ENCODE measurements at places on chromosomes 6 and 20.

- DNase-seq: no peak
Measured at GRCh38 chr6:133130863-133131262, 110.3 kb upstream of the EYA4 start.

DNA sequence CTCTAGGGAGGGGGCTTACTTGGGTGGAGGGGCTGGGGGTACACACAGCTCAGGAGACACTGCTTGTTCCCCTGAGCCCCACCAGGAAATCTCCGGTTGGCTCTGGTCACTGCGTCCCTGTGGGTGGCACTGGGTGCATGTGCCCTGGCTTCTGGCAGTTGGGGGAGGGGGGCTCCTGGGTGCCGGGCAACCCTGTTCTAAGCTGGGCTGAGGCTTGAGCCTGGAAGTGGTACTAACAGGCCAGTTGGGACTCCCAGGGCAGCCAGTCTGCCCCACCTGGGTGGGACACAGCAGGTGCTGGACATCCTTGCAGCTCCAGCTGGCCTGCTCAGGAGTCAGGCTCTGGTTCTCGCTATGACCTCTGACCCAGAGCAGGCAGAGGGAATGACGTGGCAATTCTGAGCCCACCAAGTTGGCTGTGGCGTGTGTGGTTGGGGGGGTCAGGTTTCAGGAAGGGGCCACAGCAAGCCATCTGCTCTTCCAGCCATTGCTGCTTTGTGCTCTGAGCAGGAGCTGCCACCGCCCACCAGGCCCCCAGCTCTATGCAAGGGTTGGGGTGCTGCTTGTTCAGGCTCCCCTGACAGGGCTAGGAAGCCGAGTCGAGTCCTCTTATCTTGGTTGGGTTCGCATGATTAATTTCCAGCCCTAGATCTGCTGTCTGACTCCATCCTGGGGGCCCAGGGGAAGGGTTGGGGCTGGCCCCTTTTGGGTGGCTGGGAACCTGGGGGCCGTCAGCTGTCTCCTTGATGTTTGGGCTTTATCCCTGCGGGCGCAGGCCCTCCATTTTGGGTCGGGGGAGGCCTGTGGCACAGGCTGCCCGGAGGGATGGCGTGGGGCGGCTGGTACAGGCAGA is 590 bp downstream of the C20orf204 start:
- no peak for DNase-seq

DNA sequence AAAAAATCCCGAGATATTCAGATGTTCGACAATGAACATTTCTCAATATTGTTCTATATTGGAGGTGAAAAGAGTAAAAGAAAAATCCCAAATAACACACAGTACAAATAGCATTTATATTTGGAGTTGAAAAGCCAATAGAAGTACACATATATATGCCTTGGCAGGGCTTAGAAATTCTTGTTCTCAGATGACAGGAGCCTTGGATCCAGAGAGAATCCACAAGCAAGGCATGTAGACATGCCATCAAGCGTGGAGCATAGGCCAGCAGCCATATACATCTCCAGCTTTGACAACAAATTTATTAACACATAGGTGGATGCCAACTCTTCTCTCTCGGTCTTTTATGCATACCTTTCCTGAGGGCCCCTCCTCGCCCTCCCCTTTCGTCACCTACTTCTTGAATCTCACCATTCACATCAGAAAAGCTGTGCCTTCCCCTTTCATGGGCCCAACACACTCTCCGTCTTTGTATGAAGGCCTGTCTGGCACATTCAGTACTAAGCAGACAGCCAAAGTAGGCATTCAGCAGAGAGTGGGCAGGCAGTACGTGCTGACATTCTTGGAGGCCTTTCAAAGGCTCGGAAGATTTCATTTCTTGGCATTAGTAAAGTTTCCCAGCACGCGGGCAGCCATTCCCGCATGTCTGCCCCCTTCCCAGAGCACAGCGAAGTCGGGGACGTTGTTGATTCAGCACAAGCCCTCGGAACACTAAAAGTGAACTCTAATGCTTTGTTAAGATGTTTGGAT is 18.2 kb downstream of the NEDD9 start:
- no peak for DNase-seq

- no peak for DNase-seq
Measured at GRCh38 chr20:21515300-21516179, 1.7 kb upstream of the NKX2-2 start.

DNA sequence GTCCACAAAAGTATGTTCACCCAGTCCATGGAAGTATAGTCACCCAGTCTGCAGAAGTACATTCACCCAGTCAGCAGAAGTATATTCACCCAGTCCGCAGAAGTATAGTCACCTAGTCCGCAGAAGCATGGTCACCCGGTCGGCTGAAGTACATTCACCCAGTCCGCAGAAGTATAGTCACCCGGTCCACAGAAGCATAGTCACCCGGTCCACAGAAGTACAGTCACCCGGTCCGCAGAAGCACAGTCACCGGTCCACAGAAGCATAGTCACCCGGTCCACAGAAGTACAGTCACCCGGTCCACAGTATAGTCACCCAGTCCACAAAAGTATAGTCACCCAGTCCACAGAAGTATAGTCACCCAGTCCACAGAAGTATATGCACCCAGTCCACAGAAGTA is 8.8 kb downstream of the TCFL5 start:
- DNase-seq: no peak

- no peak for DNase-seq
Measured at GRCh38 chr20:3890398-3890751, 1.2 kb downstream of the PANK2 start.

DNA sequence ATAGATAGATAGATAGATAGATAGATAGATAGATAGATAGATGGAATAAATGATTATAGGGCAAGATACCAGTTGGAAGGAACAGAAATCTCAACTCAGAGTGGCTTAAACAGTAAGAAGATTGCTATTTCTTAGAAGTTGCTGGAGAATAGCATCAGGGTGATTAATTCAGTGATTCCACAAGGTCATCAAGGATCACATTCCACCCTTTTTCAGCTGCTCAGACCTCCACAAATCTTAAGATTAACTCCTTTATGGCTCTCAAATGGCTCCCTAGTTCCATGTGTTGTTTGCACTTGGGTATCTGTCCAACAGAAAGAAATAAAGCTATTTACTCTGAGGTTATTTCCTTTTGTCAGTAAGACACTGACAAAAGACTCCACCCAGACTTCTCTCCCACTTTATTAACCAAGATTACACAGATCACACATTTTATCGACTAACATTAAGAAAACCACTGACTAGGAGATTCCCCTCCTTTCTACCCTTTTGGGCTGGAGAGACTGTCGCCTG is 68.3 kb upstream of the KIF16B start:
- DNase-seq: no peak

GRCh38 chr6:168607272-168608112 is 166.5 kb downstream of the SMOC2 start:
- no peak for DNase-seq

DNA sequence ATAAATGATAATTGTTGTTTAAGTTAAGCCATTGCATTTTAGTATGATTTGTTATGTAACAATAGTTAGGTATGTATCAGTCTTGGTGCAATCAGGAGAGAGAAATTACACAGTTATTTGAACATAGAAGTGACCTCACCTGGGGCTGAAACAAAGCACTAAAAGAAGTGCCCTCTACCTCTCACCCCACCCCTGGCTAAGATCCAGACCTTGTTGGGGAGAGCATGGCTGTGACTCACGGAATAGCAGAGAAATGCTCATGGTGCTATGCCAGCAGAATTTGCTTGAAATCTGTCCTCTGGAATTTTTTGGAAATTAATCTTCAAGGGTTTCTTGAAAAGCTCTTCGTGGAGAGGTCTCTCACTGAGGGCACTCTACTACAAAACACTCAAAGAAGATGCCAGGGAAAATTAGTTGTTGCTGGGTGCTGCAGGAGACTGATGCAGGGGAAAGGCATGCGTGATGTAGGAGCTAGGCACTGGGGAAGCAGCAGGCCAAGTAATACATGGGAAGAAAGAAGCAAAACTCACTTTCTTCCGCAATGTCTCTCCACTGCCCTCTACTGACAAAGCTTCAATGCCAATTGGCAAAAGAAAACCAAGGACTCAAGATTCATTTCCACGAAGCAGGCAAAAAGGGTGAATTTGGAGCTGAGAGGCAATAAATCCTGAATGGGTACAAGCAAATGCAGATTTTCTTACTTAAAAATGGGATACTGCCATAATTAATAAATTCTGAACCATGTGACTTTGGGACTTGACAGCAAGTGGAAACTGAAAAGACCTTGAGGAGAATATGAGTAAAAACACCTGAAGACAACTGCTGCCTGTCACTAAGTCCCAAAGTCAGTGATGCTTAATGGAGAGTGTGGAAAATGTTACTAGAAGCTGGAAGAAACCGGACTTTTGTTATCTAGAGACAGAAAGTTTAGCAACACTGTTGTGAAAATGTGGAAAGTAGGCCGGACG is 136.3 kb upstream of the ZNF184 start:
- no peak for DNase-seq

DNA sequence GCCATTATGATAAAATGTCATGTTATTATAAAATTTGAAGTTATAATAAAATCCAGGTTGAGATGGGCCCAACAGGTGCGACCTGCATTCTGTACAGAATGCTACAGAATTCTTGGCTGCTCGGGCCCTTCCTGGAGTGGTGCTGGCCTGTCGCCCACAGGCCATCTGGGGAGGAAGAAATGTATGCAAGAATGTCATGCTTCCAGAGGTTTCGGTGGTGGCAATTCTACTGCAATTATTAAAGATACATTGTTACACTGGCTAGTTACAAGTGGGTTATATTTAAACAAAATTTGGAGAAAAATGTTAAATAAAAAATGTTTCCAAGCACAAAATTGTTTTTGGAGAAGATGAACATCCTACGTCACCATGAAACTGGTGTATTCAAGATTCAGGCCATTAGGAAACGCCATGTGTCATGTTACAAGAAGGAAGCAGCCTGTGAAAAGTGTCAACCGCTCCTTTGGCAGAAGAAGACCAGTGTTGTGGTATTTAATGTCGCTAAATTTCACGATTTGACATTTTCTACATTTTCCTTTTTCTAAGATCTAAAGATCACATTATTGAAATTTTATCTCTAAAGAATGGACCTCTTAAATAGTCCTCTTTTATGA is 7.1 kb downstream of the RAMACL start:
- DNase-seq: no peak

- no peak for DNase-seq
Measured at GRCh38 chr6:133954657-133955576, 1.9 kb downstream of the TBPL1 start.

- no peak for DNase-seq
Measured at GRCh38 chr6:50442531-50443040, 270.7 kb upstream of the TFAP2D start.

- DNase-seq: no peak
Measured at GRCh38 chr20:46913329-46914044, 18.8 kb downstream of the EYA2 start.

DNA sequence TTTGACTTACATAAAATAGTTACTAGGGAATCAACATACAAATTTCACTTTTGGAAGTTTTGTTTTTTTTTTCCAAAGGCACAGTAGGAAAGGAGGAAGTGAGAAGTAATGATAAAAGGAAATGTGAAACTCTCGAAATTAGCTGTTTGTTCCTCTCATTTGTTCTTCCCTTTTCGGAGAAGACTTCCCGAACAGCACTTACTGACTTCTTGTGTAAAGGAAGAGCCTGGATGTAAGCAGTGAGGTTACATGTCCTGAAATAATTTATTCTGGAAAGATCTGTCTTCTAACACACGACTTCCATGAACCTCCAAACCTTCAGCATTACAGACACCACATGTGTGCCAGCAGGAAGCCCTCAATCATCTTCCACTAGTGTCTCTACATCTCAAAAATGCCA is 59.1 kb downstream of the KIF16B start:
- DNase-seq: no peak

- no peak for DNase-seq
Measured at GRCh38 chr6:14281811-14282660, 164.5 kb downstream of the CD83 start.

- DNase-seq: no peak
Measured at GRCh38 chr20:58233881-58234528, 5.6 kb upstream of the ANKRD60 start.

DNA sequence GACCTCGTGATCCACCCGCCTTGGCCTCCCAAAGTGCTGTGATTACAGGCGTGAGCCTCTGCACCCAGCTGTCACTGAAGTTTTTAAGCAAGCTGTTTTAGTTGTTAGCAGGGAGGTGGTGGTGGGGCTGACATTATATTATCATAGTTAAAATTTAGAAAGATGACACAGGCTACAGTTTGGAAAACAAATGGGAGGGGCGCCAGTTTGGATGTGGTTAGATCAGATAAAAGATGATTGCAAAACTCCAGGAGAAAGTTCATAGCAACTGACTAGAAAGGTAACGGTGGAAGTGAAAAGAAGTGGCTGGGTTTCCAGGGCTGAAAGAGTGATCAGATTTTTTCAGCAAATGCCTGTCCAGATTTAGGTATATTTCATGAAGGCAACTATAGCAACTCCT is 311.9 kb upstream of the CITED2 start:
- no peak for DNase-seq
